ENCODE measurements at places on chromosomes 2 and 18.

GRCh38 chr2:158926478-158926948 lies 41.9 kb upstream of the TANC1 start:
- DNase-seq: no peak

DNA sequence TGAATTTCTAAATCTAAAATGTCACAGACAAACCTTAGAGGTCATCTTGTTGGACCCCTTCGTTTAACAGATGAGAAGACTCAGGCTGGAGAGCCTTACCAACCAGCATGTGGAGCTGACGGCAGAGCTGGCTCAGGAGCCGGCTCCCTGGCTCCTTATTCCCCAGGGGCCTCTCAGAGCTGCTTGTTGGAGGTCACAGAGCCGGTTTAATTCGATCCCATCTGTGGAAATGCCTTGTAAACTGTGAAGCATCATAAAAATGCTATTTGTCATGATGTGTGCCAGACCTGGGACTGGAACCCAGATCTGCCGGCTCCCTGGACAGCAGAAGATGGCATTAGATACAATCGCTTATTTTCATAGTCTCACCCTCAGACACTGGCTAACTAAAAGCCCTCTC lies 8.2 kb upstream of the CIB4 start:
- DNase-seq: no peak

DNA sequence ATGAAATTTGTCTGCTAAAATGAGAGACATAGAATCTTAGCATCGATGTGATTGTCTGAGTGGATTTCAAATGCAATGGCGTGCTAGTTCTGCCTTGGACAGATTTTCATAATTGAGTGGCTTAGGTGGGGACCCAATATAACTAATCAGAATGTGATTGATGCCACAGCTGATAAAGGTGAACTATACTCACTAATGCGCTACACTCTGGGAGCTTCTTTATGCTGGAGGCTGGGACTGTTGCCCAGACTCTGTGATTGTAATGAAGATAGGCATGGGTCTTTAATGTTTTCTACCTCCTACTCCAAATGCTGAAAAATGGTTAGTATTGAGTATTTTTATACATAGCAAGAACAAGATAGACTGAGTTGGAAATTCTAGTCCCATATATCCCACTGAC lies 339.5 kb upstream of the SLC39A10 start:
- no peak for DNase-seq

GRCh38 chr2:230881840-230882239 lies 17.1 kb downstream of the ITM2C start:
- DNase-seq: no peak

DNA sequence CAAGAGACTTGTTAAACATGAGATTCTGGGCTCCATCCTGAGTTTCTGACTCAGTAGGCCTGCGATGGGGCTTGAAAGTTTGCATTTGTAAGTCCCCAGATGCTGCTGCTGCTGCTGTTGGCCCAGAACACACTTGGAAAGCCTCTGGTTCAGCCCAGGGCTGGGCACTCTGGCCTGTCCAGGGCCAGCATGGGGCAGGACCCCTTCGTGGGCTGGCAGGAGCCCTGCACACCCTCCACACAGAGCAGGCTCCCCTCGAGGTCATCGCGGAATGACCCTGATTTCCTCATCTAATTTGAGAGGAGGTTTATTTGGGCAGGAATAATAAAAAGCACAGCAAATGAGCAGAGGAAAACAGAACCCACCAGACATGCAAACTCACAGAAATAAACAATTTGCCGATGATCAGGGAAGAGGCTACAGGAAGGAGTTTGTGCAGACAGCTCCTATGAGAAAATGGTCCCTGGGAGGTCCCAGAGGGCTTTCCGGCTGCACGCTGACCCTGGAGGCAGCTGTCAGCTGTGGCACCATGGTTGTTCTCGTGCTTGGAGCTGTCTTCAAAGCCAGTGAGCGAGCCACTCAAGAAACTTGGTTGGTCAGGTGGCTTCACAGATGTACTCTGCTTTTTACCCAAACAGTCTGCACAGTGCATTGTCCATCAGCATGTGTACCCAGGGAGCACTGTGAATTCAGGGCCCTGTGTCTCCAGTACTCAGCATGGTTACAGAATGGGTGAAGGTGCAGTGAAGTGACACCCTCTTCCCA lies 119.3 kb downstream of the GLI2 start:
- no peak for DNase-seq

GRCh38 chr2:114699423-114699944 lies 257.0 kb downstream of the DPP10 start:
- DNase-seq: no peak

DNA sequence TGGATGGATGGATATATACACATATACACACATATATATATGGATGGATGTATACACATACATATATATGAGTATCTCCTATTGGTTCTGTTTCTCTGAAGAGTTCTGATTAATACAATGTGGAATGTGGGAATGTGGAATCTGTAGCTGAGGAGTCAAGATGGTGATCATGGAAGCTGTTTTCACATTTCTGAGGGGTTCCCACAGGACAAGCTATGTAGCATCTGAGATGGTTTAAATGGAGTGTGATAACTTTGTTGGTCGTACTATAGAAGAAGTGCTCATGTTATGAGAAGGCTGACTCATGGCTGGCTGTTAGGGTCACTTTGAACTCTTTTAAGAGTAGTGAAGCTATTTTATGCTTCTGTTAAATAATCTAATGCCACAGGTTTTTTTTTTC lies 279.7 kb downstream of the MEIS1 start:
- DNase-seq: no peak

GRCh38 chr2:218230882-218231281 lies 13.9 kb downstream of the ARPC2 start:
- DNase-seq: no peak

DNA sequence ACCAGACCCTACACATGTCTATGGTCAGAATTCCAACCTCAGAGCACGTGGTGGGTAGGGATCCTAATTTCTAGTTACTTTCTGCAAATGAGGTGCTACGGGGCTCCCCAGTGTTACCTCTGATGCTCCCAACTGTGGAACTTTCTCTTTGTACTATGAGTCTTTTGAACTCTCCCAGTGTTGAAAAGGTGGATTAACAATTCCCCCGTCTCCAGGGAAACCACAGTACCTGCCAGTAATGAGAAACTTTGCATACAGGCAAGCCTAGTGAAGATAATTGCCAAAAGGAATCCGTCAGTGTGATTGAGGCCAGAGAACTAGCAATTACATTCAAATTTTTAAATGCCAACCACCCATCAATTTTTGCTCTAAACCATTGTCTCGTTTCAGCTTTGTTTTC lies 129.0 kb upstream of the FOSL2 start:
- no peak for DNase-seq

DNA sequence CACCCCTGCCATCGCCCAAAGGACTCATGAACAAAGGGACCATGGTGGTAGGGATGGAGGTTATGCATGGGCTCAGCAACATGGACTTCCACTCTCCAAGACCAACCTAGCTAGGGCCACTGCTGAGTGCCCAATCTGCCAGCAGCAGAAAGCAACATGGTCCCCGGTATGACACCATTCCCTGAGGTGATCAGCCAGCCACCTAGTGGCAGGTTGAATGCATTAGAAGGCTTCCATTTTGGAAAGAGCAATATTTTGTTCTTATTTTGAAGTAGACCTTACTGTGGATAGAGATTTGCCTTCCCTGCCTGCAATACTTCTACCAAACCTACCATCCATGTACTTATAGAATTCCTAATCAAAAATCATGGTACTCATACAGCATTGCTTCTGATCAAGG lies 99.8 kb downstream of the METTL4 start:
- DNase-seq: no peak

DNA sequence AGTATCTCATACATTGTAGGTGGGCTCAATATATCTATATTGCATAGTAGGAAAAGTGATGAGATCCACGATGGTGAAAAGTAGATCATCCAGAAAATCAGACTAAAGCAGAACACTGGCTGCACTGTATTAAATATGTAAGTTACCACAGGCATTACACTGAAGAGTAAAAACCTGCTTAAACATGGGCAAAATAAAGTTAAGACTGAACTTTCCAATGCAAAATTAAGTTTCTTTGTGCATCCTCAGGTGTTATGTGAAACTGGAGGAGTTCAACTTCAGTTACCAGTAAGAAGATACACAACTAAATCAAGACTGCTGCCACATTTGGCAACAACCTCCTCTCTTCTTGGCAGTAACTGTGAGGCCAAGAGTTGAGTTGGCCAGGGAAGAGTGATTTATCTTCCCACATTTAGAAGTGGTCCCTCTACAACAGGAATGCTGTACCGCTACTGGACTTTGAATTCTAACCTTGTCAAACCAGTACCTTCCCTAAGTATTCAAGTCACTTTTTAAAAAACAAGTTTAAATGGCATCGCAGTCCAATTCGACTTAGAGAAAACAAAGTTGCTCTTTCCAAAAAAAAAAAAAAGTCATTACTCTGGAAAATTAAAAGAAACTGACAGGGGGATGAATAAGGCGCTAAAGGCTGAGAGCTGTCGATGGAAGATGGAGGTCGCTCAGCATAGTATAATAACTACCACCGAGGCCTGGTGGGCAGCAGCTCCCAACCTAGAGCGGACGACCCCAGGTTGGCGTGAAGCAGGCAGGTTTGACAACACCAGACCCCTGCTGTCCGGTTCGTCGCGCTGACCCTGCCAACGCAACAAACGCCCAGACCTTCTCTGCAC lies 1.1 kb downstream of the MAP4K3 start:
- no peak for DNase-seq

DNA sequence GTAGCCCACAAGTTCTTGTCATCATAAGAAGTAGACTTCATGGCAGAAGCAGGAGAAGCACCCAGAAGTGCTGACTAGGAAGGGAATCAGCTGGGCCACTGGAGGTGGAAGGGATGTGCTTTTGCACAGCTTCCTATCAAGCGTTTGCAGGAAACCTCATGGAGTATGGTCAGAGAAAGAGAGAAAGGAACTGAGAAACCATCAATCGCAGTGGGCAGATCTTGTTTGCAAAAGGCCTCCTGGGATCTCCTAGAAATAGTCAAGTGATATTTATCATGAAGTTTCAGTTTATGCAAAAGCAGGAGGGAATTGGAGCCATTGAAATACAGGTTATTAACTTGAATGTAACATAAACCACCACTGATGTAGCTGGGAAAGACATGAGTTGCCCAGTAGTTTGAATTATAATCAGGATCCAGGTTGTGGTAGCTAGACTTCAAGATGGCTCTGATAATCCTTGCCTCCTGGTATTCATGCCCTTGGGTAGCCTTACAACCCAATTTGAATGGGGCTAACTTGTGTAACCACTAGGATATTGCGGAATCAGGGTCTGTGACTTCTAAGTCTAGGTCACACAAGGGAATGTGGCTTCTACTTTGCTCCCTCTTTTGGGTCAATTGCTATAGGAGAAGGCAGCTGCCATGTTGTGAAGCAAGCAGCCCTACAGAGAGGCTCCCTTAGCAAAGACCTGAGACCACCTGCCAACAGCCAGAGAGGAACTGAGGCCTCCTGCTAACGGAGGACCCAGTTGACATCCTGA lies 69.8 kb upstream of the TCF4 start:
- no peak for DNase-seq

DNA sequence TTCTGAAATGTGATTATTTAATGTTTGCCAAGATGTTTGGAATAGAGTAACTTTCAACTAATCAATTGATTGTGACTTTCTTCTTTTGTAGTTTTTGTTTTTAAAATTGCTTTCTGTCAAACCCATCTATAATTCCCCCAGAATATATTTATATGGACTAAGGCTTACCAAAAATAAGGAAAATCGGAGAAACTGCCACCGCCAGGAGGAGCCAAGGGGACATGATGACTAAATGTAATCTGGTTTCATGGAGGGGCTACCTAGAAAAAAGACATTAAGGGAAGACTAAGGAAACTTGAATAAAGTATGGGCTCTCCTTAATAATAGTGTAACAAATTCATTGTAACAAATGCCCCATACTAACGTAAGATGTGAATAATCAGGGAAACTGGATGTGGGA lies 19.5 kb downstream of the BOLA3 start:
- DNase-seq: no peak

GRCh38 chr18:50099725-50100407 lies 95.1 kb downstream of the MYO5B start:
- DNase-seq: no peak

DNA sequence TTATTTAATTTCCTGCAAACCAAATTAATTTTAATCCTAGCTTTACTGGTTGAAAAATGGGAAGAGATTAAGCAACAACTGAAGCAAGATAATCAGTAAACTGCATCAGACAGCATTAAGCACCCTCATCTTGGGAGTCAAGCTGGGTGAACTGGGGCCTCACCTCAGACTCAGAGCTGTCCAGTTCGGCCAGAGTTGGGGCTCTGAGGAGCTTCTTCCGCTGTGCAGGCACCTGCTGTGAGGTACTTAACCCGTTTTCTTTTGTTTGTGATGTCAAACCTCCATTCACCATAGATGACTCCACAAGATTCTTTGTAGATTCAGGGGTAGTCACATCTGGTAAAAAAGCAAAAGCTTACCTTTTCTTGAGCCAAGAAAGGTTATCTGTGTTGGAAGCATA lies 71.8 kb downstream of the PRELID3A start:
- DNase-seq: no peak

GRCh38 chr2:144480285-144480684 lies 39.6 kb downstream of the ZEB2 start:
- DNase-seq: no peak

DNA sequence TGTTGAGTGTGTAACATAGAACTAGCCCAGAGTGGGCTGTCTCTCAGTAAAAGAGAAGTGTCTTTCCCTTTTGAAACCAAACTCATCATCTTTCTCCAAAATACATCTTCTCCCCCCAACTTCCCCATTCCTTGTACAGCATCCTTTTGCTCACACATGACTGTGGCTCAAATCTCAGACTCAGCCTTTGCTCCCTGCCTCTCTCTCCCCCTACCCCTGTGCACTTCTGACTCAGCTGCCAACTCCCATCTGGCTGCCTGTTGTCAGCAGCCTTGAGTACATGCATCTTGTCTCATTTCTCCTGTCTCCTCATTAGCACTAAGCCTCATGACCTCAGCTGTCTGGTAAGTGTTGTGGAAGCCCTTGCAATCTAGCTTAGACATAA lies 18.1 kb upstream of the MGAT4A start:
- no peak for DNase-seq

GRCh38 chr2:164015328-164016123 lies 279.7 kb upstream of the FIGN start:
- DNase-seq: no peak

DNA sequence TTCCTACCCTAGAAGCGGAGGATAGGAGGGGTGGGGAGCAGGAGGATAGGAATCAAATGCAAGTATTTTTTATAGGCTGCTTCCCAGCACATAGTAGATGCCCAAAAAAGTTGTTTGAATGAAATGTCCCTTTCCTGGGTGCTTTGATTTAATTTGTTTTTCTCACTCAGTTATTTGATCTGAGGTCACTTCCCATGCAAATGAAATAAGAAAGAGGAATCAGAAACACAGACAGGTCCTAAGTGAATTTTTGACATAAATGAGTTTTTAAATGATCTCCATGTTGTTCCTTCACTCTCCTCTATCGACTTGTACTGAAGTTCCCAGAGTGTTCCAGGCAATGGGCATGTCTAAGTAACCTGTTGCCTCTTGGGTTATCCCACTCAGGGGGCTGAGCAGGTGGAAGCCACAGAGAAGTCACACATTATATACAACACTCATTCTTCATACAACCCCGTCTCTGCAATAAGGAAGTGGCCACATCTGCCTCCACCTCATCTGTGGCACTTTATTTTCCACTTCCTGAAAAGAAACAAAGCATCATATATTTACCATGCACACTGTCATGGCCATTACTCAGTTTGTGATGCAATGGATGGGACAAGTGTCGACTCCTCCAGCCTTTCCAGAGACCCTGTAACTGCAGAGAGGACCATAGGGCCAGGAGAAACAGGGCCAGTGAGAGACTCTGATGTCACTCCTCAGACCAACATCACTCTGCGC lies 81.9 kb upstream of the ZNF397 start:
- no peak for DNase-seq

Measured in stimulated activated CD8-positive, alpha-beta memory T cell treated with anti-CD3 and anti-CD28 coated beads, Interleukin-7, amount 100 ng/mL, for 1 hour (primary cell).